ENCODE measurements at places on chromosomes 3 and 15.
A peak's percentile ranks its signal among the peaks of the same experiment; 100 is the strongest.

DNA sequence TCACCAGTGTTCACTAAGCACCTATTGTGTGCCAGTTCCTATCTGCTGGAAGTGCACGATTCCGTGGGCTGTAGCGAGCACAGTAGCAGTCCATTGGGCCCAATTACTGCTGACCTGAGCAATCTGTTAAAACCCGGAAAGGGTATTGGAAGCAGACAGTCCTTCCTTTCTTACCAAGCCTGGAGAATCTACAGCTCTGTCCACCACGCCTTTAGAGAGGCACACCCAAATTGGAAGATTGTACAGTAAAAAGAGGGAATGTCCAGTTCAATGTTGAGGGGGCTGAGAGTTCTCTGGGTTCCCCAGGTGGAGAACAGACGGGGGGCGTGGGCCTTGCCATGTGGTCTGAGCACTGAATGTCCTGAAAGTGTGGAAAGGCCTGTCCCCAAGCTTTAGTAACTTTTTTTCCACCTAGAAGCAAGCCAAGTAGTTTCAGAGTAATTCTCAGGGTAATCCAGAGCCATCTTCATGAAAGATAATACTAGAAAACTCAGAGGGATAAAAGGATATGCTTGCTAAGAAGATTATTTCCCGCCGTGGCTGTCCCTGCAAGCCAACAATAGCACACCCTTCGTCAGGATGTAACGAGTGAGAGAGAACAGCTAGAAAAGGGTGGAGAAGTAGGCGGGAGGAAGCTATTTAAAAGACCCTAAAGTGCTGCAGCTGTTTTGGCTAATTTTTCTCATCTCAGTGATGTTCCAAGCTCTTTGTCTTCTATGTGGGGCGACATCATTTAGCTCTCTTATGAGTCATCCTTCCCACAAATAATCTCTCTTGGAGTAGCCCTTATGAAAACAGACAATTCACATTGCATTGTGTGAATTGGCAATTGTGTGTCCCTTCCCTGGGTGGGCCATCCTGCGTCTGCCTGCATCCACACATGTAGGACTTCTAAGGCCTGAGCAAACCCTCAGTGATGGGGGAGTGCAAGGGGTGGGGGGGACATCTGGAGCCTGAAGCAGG lies 181.0 kb downstream of the ATG7 start:
- no peak for DNase-seq

DNA sequence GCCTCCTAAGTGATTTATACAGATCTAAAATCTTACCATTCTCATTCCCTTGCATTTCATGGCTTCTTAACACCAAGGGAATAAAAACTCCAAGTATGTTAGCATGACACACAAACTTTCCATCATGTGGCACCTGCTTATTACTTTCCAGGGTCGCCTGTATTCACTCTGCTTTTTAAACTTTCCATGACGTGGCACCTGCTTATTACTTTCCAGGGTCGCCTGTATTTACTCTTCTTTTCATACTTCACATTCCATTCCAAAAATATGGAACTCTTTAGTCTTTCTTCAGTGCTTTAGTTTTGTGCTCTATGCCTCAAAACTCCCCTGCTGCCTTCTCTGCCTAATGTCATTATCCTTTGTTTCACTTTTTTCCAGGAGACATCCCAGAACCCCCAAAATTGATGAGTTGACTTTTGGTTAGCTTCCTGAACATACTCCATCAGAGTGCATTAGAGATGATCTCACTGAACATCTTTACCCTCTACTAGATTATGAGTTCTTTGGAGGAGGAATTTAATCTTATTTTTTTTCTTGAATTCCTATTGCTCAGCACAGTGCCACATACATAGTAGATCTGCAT lies 47.0 kb downstream of the CALML4 start:
- DNase-seq, result no peak

DNA sequence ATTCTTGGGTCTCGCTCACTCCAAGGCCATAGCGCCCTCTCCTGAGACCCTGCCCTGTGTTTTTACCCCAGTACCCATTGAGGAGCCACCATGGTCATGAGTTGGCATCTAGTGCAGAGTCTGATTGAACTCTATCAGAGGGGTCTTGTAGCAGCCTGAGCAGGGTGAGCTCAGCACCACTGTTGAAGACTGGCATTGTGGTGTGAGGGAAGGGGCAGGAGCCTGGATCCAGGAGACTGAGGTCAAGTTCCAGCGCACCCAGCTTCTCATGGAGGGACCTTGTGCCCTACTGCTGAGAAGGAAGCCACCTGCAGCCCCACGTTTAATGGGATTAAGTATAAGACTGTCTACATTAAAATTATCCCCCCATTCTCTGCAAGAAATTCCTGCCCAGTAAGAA lies 65.8 kb upstream of the LARS2 start:
- DNase-seq, result no peak

DNA sequence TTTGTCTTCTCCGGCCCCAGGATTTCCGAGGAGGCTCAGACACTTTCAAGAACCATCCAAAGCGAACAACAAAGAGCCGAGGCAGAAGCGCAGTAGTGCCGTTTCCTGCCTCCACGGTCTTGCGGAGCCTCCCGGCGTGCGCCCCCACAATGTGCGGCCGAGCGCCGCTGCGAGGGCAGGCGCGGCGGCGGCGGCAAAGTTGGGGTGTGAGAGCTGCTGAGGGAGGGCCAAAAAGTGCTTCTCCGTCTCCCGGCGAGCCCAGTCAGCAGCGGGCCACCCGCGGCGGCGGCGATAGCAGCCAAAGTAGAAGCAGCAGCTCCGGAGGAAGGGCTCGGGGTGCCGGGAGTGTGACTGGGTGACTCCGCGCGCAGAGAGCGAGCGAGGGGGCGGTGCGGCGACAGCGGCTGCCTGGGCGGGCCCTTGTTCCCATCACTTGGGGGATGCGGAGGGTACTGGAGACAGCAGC lies 749.1 kb downstream of the ROBO1 start:
- no peak for DNase-seq

GRCh38 chr15:101578443-101578894 lies 73.7 kb downstream of the TM2D3 start:
- no peak for DNase-seq

DNA sequence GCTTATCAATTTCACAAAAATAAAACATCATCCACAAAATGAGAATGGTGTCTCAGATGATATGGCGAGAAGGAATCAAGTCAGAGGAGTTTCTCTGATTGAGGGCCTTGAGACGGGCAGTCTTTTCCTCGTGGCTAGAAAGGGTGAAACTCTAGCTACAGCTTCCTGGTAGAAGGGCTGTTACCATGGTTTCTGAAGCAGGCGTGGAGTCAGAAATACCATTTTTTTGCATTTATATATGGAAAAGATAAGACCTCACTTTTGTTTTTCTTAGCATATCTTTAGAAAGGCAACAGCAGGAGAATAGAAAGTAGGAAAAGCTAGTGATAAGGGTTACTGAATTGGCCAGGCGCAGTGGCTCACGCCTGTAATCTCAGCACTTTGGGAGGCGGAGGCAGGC lies 17.3 kb upstream of the SAMD7 start:
- no peak for DNase-seq

GRCh38 chr3:162193148-162194095 lies 696.8 kb downstream of the OTOL1 start:
- DNase-seq, result no peak

- no peak for DNase-seq
Measured at GRCh38 chr15:68376447-68377060, 55.4 kb downstream of the ITGA11 start.

DNA sequence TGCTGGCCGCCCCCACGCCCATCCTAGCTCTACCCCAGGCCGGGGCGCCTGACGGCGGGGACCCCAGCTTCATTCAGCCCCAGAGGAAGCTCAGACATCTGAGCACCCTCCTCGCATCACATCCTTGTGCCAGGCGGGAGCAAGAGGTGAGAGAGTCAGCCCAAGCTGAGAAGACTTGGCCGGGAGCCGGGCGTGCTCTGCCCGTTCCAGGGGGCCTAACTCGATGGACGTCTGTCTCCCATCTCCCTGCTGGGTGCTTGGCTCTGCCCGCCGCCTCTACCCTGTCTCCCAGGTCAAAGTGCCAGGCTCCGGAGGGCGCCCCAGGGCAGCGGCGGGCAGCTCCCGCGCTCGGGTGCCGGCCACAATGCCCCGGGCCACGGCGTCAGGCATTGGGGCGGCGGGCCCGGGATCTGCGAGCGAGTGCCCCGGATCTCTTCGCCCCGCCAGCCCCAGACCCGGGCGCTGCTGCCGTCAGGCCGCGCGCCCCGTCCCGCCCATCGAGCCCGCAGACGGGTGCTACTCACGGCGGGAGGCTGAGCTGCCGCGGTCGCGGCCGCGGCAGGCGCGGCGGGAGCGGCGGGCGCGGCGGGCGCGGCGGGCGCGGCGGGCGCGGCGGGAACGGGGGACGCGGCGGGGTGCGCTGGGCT lies 388 bp downstream of the DAPK2 start:
- no peak for DNase-seq

GRCh38 chr3:195859061-195859845 lies 47.5 kb upstream of the MUC4 start:
- DNase-seq, result peak; percentile 41

GRCh38 chr3:183883291-183884096 lies 1.2 kb downstream of the PARL start:
- DNase-seq, result no peak

DNA sequence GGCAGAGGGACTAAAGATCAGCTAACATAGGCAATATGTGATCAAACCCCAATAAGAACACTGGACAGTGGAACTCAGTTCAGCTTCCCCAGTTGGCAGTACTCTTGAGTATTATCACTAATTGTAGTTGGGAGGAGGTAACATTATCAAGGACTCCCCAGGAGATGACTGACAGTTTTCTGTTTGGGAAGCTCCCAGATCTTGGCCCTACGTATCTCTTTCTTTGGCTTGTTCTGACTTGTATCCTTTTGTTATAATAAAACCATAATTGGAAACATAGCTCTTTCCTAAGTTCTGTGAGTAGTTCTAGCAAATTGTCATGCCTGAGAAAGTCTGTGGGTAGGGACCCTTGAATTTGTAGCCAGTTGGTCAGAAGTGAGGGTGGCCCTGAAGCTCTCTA lies 316.4 kb downstream of the ZNF621 start:
- no peak for DNase-seq

DNA sequence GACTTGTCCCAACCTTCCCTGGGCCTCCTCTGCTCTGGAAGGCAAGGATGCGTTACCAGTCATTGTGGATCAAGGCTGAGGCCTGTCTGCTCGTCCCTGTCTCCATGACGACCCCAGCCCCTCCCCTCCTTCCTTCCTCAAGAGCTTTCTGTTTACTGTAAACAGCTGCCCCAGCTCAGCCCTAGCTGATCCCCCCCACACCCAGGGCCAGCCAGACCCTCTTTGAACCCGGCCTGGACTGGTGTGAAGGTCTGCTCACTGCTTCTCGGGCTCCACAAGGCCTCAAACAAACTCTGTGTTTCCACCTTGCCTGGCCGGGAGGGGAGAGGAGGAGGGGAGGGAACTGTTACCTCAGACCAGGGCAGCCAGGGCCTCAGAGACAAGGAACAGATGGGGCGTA lies 16.9 kb downstream of the VPS18 start:
- DNase-seq, result no peak

DNA sequence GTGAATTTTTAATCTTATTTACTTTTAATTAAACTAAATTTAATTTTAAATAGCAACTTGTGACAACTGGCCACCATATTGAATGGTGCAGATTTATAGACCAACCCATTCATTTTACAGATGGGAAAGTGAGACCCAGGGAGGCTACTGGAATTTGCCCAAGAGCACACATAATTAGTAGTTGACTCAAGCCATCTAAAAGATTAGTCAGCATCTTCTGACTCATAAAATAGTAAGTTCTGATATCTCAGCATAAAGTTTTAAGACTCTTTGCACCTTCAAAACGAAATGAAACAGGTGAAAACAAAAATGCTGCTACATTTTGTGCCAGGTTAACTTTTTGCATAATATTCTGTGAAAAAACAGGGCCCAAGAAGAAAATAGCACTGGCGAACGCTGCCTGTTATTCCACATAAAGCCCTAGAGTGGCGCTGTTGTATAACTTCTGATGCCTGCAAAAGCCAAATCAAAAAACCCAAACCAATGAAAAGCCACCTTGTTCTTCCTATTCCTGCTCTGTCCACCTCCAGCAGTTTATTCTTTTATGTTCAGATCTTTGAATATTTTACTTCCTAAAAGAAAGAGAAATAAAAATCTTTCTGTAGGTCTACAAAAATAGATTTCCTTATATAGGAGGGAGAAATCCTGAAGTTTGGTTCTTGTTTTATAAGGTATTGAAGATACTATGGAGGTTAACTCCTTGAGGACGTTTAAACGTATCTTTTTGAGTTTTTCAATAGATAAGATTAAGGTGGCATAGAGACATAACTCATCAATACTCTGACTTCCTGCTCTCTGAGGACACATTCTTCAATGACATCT lies 62.8 kb downstream of the OTOL1 start:
- peak; percentile 37 for DNase-seq

DNA sequence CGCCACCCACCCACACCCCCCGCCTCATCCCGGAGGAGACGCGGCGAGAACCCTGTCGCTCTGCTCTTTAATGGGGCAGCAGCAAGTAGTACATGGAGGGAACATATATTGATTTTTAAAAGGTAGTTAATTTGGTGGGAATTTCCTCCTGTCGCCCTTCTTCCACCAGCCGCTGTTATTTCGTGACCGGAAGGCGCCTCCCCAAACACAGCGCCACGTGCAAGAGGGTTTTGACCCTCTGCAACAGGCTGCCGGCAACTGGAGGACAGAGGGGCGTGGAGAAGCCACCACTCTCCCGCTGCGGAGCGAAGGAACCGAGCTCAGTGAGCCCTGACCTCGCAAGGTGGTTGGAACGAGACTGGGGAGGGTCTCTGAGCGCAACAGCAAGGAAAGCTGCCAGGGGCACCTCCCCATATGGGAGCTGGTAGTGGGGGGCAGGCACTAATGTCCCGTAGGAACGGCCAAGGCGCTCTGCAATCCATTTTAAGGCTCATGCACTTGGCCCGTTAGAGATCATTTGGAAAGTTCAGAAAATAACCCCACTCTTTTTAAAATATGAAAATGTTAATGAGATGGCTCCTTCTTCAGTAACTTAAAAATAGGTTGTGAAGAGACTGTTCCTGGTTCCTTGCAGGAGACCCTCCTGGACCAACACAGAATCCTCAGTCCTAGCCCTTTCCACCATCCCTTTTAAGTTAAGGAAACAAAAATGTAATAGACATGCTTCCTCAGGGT lies 4.3 kb downstream of the ONECUT1 start:
- DNase-seq, result no peak

GRCh38 chr15:51390966-51391422 lies 49.5 kb downstream of the GLDN start:
- no peak for DNase-seq

GRCh38 chr15:57150066-57150865 lies 226.0 kb upstream of the CGNL1 start:
- no peak for DNase-seq

GRCh38 chr15:38696109-38696727 lies 131.6 kb upstream of the RASGRP1 start:
- DNase-seq, result no peak

- DNase-seq, result no peak
Measured at GRCh38 chr3:193553586-193553985, 1.1 kb downstream of the ATP13A4 start.

Measured in left renal pelvis (tissue), 4 donors.